ENCODE measurements at places on chromosomes 6 and 20.
A peak's percentile ranks its signal among the peaks of the same experiment; 100 is the strongest.

DNA sequence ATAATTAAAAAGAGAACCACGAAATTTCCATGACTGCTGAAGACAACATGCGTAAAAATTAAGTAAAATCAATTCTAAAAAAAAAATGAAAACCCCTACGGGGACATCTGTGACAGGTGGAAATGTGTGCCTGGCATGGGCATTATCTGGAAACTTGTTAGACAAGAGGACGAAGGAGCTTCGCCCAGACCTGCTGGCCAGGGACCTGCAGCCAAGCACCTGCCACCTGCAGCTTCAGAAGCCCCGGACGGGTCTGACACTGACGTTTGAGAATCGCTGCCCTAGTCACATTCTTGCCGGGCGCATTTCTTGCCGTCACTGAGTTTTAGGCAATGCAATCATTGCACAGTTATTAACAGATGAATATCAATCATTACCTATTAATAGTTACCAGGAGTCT lies 140.3 kb downstream of the SMOC2 start:
- no peak for DNase-seq

DNA sequence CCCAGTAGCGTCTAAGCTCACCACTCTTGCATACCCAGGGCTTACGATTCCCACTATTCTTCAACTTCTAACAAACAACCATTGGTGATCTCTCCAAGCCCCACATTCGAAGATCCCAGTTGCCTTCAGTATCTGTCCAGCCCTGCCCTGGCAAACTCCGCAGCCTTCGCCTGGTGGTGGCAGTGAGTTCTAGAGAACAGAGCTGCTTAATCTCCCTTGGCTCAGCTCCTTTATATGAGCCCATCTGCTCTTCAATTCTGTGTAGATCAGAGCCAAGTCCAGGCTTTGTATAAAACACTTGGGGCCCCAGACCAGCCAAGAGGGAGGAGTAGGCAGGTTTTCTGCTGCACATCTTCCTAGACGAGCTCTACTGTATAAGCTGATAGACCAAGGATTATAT lies 193.3 kb downstream of the PHACTR1 start:
- DNase-seq, result no peak

GRCh38 chr6:142569676-142570075 lies 267.9 kb downstream of the ADGRG6 start:
- DNase-seq, result no peak

DNA sequence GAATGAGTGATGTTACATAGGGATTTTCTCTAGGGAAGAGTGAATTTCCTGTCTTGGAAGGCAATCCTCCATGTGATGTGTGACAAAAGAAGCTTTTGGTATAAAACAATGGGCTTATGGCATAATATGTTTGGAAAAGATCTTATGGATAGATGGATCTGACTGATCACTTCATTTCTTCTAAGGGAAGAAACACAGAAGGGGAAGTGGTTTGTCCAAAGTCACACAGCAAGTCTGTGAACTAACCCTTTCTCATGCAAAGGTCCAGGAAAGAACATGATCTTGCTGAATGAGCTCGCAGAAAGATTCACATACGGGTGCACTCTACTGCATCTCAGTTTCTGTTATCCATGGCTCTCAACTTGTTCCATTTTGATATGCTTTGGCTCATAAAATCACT lies 575.9 kb upstream of the JAG1 start:
- peak; percentile 6 for DNase-seq

- peak; percentile 72 for DNase-seq
Observed at GRCh38 chr6:16206595-16207037, 31.8 kb upstream of the GMPR start.

DNA sequence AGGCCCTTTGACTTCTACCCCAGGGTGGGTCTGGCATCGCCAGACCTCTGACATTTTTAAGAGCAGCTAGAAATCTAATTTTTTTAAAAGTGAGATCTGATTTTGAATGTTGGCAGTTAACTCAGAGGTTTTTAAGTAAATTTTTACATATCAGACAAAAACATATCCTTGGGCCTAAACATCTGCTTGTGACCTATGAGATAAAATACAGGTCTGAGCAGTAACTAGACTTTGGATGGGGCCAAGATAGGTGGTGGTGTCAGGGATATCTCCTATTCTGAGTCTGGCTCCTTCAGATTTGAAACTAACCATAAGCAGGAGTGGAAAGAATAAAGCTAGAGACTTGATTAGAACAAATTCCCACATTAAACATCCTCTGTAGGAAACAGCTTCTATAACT lies 17.6 kb downstream of the RALY start:
- no peak for DNase-seq

GRCh38 chr20:59606566-59606965 lies 2.2 kb downstream of the PHACTR3 start:
- no peak for DNase-seq

GRCh38 chr20:15515691-15516090 lies 1057.6 kb downstream of the KIF16B start:
- no peak for DNase-seq

DNA sequence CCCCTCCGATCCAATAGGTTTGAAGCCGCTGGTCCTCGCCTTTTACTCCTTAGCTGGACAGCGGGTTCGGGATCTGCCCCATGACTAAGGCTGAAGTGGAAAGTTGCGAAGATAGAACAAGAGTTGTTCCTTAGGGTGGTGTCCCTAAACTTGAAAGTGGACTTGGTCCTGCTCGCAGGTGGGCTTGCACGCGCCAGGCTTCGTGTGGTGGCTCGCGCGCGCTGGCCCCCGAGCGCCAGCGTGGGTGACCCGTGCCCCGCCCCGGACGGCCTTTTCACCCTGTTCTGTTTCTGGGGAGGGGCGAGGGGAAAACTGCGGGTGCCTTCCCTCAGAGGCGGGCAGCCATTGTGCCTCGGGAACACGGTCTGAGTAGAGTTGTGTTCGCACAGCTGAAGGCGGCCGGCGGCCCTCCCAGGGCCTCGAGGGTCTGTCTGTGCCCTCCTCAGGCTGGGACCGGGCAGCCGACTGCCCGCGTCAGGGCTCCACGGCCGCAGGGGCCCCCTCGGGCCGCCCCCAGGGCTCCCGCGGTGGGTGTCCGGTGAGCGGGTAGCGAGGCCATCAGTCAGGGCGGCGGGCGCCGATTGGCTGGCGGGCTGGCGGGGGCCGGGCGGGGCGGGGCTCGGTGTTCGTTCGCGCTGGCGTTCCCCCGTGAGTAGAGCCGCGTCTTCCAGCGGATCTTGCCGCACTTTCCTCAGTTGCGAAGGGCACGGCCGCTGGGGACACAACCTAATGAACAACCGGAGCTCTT lies 33.0 kb downstream of the RREB1 start:
- DNase-seq, result peak; percentile 94

DNA sequence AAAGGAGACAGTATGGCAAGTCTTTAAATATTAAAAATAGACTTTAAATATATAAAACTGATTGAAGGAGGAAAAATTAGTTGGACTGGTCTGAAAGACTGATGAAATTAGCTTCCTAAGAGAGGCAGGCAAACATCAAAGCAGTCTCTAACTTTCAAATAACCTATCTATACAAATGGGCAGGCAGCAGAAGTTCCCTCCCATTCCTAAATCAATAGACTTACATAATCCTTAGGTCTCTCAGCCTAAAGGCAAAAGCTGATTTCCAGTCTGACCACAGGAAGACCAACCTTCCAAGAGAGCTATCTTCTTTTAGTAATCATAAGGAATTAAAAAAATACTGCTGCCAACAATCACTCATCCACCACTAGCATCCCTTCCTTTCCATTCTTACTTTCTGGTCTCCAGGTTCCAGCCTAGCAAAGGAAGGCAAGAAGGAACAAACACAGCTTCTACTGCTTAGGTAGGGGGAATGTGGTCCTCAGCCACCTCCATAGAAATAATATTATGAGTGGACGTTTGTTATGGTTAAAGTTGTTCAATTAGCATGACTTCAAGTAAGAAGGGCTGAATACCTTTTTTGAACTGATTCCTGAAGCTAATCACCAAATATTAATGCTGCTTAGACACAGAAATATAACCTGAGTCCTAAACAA lies 44.1 kb downstream of the SESN1 start:
- no peak for DNase-seq

DNA sequence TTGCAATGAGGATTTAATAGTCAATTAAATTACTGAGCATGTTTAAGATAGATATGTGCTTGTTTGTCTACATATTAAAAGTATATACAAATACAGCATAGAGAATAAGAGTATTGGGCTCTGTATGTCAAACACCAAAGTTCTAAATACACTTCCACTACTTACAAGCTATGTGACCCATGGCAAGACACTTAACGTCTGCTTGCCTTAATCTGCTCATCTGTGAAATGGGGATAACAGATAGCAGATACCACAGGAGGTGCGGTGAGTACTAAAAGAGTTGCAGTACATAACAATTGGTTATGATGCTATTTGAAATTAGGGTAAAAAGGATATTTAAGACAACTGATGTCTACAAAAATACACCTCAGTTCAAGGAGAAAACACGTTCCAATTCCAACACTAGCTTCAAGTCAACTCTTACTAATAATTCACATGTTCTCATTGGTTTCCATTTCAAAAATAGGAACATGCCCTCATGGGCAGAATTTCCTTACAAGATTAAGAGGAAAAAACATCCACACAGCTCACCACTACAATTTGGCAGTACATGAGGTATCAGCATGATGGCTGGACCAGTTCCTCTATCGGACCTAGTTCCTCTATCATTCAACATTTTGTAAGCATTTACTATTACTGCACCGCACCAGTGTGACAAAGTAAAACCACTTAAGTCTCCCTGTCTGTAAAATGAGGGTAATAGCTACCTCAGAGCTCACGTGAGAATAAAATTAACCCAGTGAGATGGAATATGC lies 101.1 kb downstream of the SMLR1 start:
- DNase-seq, result peak; percentile 91

GRCh38 chr6:154202958-154203357 lies 153.6 kb downstream of the IPCEF1 start:
- DNase-seq, result no peak

GRCh38 chr6:134532694-134533624 lies 215.0 kb upstream of the SGK1 start:
- DNase-seq, result peak; percentile 57

GRCh38 chr6:147738516-147739162 lies 230.1 kb downstream of the SAMD5 start:
- no peak for DNase-seq

GRCh38 chr20:24108581-24108980 lies 120.0 kb upstream of the GGTLC1 start:
- no peak for DNase-seq

DNA sequence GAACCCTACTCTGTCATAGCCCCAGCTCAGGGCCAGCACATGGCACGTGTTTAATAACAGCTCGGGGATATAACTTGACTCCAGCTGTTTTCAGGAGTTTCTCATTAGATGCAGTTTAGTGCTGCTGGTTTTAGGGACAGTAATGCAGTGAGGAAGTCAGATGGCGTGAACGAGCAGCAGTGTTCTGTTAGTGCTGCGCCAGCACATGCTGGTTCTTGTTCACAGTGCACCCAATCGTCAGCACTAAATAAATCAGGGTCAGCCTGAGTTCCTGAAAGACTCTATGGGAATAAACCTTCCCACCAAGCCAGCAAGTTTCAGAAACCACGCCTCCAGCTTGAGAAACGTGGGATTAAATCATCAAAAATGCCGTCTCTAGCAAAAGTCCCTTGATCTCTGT lies 235.9 kb upstream of the SUPT3H start:
- DNase-seq, result peak; percentile 50

GRCh38 chr6:39590871-39591393 lies 134.3 kb downstream of the KIF6 start:
- DNase-seq, result no peak

DNA sequence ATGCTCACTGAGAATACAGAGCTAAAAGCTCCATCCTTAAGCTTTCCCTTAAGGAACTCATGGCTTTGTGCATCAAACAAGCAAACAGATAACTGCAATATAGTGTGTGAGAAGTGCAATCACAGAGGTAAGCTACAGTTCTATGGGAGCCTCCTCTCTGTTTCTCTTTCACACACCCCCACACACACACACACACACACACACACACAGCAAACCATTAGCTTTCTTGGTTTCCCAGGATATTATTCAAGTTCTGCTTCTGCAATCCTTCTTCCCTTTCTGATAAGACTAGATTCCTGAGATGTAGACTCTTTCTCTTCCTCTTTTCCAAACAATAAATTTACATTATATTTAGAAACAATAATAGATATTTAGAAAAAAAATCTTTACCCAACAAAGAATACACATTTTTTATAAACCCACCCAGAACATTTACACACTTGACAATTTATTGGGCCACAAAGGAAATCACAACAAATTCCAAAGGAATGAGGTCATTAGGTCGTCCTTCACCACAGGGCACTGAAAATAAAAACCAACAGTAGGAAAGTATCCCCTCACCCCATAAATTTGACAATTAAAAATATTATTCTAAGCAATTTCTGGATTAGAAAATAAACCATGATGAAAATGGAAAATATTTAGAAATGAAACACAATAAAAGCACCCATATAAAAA lies 9.3 kb upstream of the GFOD1 start:
- peak; percentile 69 for DNase-seq

DNA sequence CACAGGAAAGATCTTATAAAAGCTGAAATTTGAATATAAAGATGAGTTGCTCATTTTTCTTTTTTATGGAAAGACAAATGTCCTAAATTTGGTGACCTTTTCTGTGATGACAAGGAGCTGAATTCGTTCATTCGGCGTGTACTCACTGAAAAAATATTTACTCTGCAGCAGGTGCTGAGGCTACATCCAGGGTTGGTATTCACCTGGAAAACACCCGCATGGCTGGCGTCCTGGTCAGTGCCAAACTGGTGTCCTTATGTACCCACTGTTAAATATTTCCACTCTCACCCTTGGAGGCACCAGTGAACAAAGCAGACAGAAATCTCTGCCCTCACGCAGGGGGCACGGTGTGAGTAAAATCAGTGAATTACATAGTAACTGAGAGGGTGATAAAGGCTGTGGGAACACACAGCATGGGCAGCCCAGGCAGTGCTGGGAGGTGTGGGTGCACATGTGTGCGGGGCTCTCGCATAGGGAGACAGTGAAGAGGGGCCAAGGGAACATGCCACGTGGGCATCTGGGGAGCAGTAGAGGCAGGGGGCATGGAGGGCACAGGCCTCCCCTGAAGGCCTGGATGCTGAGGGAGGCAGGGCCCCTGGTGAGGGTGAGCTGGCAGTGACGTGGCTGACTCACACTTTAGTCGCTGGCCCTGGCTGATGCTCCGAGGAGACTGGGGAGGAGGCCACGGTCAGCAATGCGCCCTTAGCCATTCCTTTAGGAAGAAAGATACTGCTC lies 89.7 kb downstream of the INSM1 start:
- DNase-seq, result no peak

DNA sequence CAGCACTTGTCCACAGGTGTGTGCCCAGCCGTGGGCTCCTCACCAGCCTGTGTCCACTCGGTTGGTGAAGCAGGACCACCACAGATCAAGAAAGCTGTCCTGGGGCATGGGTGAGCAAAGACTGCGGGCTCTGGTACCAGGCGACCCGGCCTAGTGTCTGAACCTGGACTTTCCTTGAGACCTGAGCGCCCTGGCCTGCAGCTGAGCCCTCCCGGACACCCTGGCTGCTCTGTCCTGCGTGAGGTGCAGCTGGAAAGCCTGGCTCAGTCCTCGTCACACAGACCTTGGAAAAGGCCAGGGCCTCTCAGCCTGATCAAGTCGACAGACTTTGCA lies 201.2 kb upstream of the THBS2 start:
- DNase-seq, result no peak

Data from suppressor macrophage (primary cell).